Renal cortical epithelial cell (primary cell): ENCODE measurements at places on chromosomes 1 and 21. TPM values are rescaled to one million over a fixed set of nuclear protein-coding genes. Genes with fewer than 3 reads are reported as not detected.

Gene MSH4
- 0.17 and 0.75 TPM in 2 replicates for total RNA-seq

Gene PDIK1L
- total RNA-seq: 4.7 and 5.6 TPM in 2 replicates

Gene PPFIA4
- total RNA-seq: 1.6 and 12.4 TPM in 2 replicates

Gene CFHR1
- not detected in 2 replicates for total RNA-seq

Gene NKAIN1
- 0.10 TPM in 1 of 2 replicates, not detected in the other for total RNA-seq

Gene TMEM240
- total RNA-seq: 0.35 and 1.1 TPM in 2 replicates

Gene FAM177B
- total RNA-seq: not detected in 2 replicates

Gene PROK1
- not detected in 2 replicates for total RNA-seq

Gene SH3D21
- total RNA-seq: 2.8 and 6.4 TPM in 2 replicates

Gene ARHGEF10L
- total RNA-seq: 16.0 and 51.2 TPM in 2 replicates

Gene SPRR2E
- total RNA-seq: not detected in 2 replicates

GRCh38 chr21:43271452-43272020 is 102.7 kb downstream of the CRYAA start:
- DNase-seq: no peak

DNA sequence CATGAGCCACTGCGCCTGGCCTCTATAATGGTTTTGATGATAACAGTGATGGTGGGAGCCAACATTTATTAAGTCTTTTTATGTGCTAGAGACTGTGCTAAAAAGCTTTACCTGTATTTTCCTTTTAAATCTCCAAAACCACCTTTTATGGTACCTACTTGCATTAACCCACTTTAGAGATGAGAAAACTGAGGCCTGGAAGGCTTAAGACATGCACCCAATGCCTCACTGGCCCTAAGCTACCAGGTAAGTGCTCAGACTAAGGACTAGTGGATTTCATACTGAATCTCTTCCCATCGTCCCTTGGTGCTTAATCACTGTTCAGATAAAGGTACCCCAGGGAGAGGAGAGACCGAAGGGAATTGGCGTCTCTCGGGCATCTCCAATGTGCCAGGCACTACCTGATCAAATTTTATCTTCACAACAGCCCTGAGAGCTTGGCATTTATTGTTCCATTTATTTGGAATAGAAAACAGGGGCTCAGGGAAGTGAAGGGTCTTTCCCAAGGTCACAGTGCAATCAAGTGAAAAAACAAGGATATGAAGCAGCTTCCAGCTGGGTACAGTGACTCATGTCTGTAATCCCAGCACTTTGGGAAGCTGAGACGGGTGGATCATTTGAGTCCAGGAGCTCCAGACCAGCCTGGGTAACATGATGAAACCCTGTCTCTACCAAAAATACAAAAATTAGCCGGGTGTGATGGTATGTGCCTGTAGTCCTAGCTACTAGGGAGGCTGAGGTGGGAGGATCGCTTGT is 84.2 kb downstream of the LACTBL1 start:
- peak; percentile 74 for DNase-seq

- no peak for DNase-seq
Measured at GRCh38 chr1:72516264-72516663, 233.9 kb upstream of the NEGR1 start.

DNA sequence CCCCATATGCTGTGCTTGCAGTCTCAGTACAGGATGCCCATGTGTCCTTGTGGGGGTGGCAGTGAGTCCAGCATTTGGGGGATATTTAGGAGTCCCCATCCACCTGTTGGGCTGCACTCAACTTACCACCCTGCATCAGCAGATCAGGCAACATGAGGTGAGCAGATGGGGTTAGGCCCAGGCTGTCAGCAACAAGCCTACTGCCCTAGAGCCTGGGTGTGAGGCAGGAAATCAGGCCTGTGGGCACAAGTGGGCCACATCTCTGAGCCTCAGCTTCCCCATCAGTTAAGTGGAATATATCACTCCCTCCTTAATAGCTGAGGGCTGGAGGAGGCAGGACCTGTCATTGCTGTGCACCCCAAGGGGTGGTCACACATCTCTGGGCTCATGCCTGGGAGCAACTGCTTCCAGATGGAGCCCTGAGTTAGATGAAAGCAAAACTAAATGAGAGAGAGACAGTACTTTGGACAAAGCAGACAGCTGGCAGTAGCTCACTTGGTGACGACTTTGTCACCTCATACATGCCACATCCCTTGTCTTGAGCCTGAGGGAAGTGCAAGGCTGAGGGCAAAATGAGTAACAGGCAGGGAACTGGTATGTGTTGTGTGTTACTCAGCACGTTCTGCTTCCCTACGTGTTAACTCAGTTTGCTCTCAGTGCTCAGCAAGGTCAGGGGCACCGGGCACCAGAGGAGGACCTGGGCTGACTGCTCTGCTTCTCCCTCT is 48.4 kb downstream of the TRIM11 start:
- no peak for DNase-seq

- no peak for DNase-seq
Measured at GRCh38 chr1:62727656-62728407, 39.6 kb upstream of the DOCK7 start.

DNA sequence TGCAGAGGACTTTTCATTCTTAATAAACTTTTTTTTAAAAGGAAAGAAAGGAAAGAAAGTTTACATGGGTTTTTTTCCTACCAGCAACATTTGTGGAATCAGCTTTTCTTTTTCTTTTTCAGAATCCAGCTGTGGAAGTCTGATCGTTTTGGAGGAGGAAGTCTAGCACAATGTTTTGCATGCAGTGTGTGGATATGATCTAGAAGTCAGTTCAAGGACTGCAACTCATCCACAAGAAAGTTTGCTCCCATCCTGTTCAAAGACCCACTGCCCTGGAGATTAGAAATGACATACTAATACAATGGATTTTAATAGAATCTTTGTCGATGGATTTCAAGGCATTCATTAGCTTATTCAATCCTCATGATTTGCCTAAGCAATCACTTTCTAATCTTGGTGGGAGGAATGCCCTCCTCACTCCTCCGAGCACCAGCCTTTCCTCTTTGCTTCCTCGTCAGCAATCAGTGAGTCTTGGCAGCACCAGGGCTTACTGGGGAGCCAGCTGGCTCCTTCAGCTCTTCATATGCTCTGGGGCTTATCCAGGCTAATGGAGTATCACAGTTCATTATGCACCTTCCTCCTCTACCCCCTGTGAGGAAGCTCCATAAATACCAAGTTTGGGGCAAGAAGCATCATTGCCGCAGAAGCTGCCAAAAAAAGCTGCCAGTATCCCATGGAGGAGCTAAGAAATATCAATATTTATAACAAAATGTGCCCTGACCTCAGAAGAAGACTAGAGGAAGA is 392.3 kb upstream of the PKN2 start:
- no peak for DNase-seq

GRCh38 chr1:113759333-113760101 is at the start of gene PHTF1:
Gene PHTF1 (minus strand): TSS chr1:113759486. CDS start chr1:113758703, 783 bp downstream.
- DNase-seq: peak; percentile 55

DNA sequence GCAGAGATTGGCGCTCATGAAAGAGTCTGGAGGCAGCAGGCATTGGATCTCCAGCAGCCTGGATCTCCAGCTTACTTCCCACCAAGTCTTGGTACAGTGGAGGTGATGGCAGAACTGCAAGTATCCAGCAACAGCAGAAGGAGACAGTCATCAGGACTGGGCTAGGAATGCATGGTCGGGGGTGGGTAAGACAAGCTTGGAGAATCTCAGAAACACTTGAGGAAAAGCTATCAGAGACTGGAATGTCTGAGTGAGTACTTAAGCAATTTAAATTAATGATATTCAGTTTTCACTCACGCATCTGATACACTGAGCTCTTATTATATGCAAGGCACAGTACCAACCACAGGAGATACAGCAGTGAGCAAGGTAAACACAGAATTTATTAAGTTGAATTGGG is 9.8 kb downstream of the TMEM35B start:
- DNase-seq: no peak

DNA sequence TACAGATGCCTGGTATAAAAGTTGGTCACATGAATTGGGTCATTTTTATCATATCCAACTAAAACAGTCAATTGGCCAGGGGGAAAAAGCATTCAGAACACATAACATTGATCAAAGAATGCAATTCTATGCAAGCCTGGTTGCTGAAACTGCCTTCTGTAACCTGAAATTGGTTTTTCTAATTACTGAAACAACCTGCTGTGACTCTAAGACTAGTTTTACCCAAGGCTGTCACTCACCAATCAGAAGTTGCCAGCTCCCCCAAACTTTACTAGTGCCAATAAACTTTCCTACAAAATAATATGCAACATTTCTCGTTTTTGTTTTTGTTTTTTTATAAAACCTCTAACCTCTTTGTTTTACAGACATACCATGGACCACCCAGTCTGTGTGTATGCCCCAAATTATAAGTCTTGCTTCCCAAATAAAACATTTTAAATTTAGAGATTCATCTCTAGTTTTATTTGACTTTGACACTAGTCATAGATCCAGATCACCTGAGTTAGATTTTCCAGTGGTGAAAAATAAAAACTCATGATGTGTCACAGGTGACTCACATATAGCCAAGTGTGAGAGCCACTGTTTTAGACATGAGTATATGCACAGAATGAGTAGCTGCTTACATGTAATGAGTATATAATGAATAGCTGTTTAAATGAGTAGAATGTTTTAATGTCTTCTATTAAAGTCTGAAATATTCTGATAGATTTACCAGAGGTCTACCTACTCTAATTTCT is 64.2 kb upstream of the CR2 start:
- peak; percentile 88 for DNase-seq

GRCh38 chr1:65209005-65209885 is 61.2 kb downstream of the AK4 start:
- DNase-seq: peak; percentile 66

GRCh38 chr1:108703939-108704338 is 8.8 kb upstream of the FNDC7 start:
- DNase-seq: no peak

DNA sequence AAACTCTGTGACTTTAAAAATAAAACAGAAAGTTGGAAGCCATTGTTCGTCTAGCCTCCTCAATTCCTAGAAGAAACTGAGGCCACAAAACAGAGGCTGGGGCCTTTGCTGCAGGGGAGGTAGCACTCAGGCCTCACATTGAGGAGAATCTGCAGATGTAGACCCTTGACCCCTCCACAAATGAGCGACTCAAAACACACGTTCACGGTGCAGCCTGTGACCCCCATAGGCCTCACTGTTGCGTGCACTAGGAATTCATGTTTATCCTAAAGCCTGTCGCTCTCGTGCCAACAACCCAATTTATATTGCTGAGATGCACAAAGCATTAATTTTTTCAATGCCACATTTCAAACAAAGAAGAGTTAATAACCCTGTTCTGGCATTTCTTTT is 5.6 kb downstream of the TMEM51 start:
- no peak for DNase-seq

GRCh38 chr1:234969581-234970400 is 158.8 kb downstream of the TOMM20 start:
- DNase-seq: peak; percentile 89

DNA sequence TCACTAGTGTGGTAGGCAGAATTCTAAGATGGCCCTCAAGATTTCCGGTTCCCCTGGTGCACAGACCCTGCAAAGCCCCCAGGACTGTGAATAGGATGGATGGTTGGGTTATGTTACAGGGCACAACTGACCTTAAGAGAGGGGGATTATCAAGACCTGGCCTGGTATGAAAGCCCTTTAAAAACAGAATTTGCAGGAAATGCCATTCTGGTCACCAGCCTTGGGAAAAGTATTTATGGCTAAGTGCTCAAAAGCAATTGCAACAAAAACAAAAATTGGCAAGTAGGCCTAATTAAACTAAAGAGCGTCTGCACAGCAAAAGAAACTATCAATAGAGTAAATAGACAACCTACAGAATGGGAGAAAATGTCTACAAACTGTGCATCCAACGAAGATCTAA is 144.7 kb upstream of the EDN2 start:
- DNase-seq: no peak

DNA sequence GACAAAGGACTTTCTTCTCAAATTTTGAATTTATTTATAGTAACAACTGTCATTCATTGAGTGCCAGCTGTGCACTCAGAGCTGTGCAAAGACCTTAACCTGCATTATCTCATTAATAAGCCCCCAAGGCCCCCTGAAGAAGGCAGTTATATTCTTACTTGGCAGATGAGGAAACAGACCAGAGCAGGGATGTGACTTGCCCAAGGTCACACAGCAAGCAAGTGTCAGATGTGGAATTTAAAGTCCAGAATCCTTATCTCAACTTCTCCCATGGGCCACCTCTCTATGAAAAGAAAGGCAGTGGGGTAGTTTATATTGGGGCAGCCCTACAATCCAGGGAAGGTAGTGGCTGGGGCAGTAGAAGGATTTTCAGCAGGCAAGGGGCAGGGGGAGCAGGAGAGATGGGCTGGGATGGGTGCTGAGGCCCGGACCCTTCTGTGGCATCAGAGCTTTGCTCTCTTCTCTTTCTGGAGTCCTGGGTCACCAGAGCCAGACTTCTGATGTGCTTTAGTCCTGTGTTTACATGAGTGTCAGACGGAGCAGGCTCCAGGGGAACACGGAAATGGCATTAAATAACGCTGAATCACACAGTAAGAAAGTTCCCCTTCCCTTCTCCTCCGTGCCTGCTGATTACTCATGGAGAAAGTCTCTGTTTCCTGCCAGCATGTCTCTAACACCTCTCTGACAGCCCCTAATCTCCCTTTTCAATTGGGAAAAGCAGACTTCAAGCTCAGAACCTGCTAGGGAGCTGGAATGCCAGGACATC is 39.5 kb downstream of the EPHB2 start:
- peak; percentile 97 for DNase-seq

- no peak for DNase-seq
Measured at GRCh38 chr1:155254714-155255242, 505 bp downstream of the ENTREP3 start.

DNA sequence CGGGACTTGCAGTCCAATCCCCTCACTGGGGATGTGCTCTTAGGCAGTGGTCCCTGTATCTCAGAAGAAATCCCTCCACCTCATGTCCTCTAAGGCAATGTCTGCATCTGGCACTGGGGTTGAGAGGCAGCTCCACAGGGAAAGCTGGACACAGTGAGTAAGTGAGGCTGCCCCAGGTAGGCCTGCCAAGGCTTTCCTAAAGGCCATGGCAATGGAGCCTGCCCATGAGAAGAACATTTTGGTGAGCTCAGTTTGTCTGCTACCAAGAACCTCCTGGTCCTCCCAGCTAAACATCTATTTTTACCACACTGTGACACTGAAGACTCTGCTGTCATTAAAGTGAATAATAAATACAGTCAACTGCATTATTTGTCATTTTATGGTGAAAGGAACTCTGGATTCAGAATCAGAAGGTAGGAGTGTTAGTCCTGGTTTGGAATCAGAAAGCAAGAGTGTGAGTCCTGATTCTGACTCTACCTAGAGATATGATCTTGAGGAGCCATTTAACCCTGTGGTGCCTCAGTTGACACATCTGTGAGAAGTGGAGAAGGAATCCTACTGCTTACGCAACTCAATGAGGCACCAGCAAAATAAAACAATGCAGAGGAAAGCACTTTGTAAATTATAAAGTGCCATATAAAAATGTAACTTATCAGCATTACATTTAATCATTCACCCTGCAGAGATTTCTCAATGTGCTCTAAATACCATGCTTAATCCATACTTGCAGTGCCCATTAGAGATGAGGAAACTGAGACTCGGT is 41.0 kb downstream of the TBX15 start:
- DNase-seq: peak; percentile 28

DNA sequence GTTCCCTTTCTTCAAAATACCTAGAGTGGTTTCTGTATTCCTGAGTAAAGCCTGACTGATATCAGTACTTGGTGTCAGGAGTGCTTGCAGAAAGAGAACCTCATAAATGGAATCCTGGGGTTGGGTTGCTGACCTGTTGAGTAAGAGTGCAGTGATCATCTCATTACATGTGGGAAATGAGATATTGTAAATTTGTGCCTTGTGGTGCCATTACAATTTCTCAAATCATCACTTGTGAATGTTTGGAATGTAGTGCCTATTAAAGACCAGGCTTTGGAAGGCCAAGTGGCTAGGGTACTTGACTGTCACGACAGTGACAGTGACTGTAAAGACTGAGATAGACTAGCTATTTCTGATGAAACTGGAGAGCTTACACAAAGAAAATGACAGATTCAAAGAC is 176.7 kb upstream of the CTTNBP2NL start:
- DNase-seq: no peak

- no peak for DNase-seq
Measured at GRCh38 chr1:192575499-192576189, at the start of gene RGS1. Gene RGS1 (plus strand): TSS chr1:192575773. CDS start chr1:192575793, 20 bp downstream.
